ENCODE measurements at places on chromosomes 5 and 9. TPM values are rescaled to one million over a fixed set of nuclear protein-coding genes. Genes with fewer than 3 reads are reported as not detected.

SH3RF2 gene
- 0.59 TPM for total RNA-seq

SH3TC2 gene
- 8.7 TPM for total RNA-seq

OR1J2 gene
- 0.30 TPM for total RNA-seq

FASTKD3 gene
- 9.5 TPM for total RNA-seq

LECT2 gene
- total RNA-seq = not detected

SLC6A19 gene
- not detected for total RNA-seq

DCTN4 gene
- 33.4 TPM for total RNA-seq

FOXD4L6 gene
- under 0.01 TPM for total RNA-seq
